CD4-positive, alpha-beta T cell treated with Interleukin-6 for 4 hours (primary cell): ENCODE measurements at places on chromosomes 16 and 17.

- no peak for DNase-seq
These were observed 586 bp downstream of the MEAK7 start for GRCh38 chr16:84503751-84504395.

- peak; percentile 64 for DNase-seq
These were observed 320 bp downstream of the SPAG9 start for GRCh38 chr17:51120357-51120738.

- DNase-seq = no peak
These were observed 1.2 kb downstream of the FOXF1 start for GRCh38 chr16:86511317-86512161.

GRCh38 chr16:9650284-9650683, 531.9 kb downstream of the GRIN2A start:
- DNase-seq = no peak

- DNase-seq = no peak
These were observed 118.4 kb downstream of the ZNF778 start for GRCh38 chr16:89335803-89336485.

- DNase-seq = no peak
These were observed 529.0 kb upstream of the CDH5 start for GRCh38 chr16:65837464-65837863.

GRCh38 chr17:36459601-36460000, 26.9 kb upstream of the ZNHIT3 start:
- DNase-seq = no peak

- no peak for DNase-seq
These were observed 1.3 kb downstream of the RAD51C start for GRCh38 chr17:58693751-58694150.

GRCh38 chr16:1610899-1611632, 806 bp downstream of the IFT140 start:
- DNase-seq = peak; percentile 7

GRCh38 chr17:63041722-63042121, 75.7 kb downstream of the TANC2 start:
- no peak for DNase-seq

GRCh38 chr16:26051063-26051462, 359.3 kb downstream of the HS3ST4 start:
- DNase-seq = no peak

- no peak for DNase-seq
These were observed 11.9 kb downstream of the SERPINF1 start for GRCh38 chr17:1773696-1774181.

DNA sequence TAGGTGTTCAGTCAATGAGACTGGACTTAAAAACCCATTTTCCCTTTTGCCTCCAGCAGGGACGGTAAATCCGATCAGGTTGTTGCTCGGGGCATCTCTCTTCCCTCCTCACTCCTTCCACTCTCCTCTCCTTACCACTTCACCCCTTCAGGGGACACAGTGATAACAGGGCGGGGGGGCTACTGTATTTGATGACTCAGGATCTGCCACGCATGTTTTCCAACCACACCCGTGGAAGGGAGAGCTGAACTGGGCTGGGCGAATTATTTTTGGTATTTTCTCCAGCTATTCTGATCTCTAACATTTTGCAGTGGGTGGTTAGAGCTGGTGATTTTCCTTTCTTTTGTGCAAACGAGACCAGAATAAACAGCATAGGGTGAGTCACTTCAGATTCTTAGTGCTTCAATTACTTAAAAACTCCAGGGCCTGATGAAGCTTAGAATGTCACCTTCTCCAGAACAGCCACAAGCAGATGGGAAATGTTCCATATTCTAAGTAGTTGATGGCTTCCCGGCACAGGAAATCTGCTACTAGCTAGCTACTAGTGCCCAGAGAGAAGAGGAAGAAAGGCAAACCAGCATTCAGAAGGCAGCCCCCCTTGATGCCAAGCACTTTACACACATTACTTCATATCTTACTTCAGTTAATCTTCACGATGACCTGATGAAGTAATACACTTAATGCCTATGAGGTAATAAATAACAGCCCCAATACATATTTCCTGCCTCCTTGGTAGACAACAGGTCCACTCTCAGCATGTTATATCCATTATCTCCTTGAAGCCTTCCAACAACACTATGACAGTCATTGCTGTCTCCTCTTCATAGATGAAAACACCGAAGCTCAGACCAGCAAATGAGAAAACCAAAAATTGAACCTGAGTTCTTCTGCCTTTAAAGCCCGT, 74.1 kb downstream of the ASIC2 start:
- DNase-seq = no peak

- no peak for DNase-seq
These were observed 8.1 kb downstream of the ANKRD11 start for GRCh38 chr16:89482150-89482816.

- no peak for DNase-seq
These were observed 82.4 kb downstream of the PLCG2 start for GRCh38 chr16:81861503-81861902.

DNA sequence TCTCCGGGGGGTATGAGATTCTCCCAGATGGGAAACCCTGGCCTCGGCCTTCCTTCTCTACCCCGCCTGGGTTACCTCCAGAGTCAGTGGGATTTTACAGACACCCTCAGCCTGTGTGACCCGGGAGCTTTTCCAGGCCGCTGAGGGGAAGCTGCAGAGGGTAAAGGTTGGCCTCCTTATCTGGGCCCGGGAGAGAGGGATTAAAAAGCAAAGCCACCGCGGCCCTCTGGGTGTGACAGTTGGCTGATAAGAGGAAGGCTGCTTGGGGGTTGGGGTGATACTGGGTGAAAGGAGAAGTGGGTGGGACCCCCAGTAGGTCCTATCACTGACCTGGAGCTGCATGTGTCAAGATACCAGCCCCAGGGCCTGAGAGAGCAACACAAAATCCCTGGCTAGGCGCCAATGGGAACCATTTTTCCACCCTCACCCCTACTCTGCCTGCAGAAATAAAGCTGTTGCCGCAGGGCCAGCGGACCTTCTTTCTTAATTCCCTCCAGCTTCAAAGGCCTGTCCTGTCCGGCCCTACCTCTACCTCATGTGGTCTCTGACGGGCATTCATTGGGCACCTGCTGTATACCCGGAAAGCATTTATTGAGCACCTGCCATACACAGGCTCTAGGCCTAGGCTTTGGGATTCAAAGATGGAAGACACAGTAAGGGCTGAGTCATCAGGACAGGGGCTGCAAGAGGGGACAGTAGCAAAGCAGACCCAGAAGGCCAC, 77.6 kb upstream of the GSE1 start:
- no peak for DNase-seq

- DNase-seq = no peak
These were observed 99.7 kb upstream of the RBL2 start for GRCh38 chr16:53334581-53334980.

DNA sequence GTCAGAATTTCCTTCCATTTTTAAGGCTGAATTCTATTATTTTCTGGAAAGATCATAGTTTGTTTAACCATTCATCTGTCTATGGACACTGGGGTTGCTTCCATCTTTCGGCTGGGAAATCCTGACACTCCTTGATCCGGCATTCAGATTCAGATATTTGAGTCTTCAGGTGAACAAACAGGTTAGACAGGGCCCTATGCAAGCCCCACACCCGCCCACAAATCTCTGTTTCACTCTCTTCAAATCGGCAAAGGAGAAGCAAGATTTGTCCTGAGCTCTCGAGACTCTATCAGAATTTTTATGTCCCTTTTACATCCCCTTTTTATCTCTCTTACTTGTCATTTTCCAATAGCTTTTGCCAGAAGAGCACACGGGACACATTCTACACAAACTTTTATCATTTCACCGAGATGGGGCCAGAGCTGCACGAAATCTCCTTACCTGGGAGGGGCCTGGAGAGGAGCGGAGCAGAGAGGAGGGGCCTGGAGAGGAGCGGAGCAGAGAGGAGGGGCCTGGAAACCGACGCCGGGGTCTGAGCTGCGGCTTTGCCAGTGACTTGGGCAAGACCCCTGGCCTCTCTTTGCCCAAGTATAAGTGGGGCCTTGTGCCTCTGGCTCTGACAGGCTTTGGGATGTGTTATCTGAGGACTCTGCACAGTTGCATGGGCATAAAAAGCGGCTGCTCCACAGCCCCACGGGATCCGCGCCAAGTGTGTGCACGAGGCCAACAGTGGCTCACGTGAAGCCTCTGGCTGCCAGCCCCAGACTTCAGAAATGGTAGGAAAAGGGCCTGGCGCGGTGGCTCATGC, 54.3 kb upstream of the RBFOX3 start:
- DNase-seq = no peak

GRCh38 chr16:87138738-87139267, 178.4 kb downstream of the C16orf95 start:
- no peak for DNase-seq

- DNase-seq = no peak
These were observed 42.1 kb upstream of the TOB1 start for GRCh38 chr17:50908140-50908859.

DNA sequence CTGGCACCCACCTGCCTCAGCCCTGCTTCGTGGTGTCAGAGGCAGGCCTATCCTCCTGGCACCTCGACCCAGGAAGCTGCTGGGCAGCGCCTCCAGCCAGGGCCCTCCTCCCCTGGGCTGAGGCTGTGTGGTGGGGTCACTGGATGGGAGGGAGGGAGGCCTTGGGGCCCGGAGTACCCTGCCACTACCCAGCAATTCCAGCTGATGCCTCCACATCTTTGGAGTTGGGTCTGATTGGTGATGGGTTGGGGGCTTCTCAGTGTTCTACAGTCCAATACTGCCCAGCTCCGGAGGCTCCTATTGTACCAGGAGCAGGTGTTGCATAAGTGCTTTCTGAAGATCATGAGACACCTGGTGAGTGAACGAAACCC, 48.0 kb downstream of the USP22 start:
- DNase-seq = no peak

DNA sequence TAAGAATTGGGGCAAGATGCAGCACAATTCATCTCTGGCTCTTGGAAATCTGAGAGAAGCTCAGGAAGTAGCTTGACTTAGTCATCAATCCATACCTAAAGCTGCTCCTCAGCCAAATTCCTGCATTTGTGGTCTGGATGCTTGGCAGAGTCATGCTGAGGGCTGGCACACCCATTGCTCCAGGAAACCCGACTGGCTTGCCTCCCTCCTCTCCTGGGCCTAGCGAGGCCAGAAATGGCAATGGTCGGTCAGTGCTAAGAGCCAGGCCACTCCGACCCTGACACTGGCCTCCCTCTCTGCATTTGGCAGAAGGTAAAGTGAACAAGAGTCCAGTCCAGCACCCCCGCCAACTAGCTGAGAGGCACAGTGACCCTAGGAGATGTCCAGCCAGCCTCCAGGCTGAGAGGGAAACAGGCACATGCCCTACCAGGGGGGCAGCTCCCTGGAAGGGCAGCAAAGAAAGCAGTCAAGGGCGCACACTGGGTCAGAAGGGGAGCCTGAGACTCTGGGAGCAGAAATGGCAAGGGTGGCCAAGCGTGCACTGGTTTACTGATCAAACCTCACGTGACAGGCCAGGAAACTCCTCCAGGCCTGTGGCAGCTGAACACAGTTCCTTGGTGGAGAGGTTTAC, 10.0 kb downstream of the POLDIP2 start:
- DNase-seq = no peak

DNA sequence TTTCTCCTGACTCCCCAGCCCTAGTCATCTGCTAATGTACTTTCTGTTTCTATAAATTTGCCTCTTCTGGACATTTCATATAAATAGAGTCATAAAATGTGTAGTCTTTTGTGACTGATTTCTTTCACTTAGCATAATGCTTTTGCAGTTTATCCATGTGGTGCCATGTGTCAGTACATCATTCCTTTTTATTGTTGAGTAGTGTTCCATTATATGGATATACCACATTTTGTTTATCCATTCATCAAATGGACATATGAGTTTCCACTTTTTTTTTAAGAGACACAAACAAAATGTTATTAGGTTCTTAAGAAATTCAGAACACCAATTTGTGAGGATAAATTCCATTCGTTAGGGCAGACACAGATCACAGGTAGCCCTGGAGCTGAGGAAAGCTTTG, 11.0 kb downstream of the DBF4B start:
- DNase-seq = no peak

DNA sequence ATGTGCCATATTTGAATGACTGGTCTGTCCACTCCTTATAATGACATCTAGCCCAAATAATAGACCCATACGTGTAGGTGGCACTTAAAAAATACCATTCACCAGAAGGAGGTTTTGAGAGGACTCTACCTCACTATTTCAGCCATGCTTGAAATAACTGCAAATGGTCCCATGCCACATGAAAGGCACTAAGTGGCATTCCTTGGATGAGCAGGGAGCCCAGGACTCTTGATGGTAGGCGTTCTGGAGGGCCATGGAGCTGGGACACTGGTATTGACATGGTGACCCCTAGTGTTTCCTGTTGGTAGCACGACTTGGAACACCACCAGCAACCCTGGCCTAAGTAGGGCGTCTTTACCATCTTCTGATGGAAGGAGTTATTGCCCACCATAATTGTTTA, 148.7 kb upstream of the ZFHX3 start:
- peak; percentile 33 for DNase-seq

- DNase-seq = peak; percentile 89
These were observed 63.5 kb upstream of the PVALEF start for GRCh38 chr17:81101614-81102306.

- no peak for DNase-seq
These were observed 1.8 kb downstream of the JPT1 start for GRCh38 chr17:75152523-75152921.

DNA sequence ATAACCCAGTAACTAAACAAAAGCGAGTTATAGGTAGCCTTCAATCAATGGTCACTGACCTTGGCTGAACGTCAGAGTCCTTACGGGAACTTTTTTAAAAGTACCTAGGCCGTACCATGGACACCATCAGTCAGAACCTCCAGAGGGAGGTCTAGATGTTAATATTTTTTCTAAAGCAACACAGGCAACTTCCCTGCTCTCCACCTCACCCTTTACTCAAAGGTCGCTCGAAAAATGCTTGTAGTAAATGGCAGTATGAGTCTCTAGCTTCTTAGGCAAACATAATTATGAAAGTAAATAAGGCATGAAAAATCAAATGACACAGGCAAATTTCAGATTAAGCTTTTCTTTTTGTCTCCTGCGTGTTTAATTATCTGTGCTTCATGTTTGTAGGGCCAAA, 82.1 kb downstream of the SLC39A11 start:
- DNase-seq = no peak

- no peak for DNase-seq
These were observed 3.9 kb downstream of the NFATC3 start for GRCh38 chr16:68089067-68089466.

DNA sequence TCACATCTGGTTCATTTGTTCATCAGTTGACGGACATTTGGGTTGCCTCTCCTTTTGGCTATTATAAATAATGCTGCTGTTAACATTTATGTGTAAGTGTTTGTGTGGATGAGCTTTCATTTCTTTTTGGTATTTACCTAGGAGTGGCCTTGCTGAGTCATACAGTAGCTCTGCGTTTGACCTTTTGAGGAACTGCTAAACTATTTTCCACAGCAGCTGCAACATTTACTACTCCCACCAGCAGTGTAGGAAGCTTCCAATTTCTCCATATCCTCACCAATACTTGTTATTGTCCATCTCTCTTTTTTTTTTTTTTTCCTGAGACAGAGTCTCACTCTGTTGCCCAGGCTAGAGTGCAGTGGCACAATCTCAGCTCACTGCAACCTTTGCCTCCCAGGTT, 20.7 kb upstream of the PLCG2 start:
- no peak for DNase-seq

DNA sequence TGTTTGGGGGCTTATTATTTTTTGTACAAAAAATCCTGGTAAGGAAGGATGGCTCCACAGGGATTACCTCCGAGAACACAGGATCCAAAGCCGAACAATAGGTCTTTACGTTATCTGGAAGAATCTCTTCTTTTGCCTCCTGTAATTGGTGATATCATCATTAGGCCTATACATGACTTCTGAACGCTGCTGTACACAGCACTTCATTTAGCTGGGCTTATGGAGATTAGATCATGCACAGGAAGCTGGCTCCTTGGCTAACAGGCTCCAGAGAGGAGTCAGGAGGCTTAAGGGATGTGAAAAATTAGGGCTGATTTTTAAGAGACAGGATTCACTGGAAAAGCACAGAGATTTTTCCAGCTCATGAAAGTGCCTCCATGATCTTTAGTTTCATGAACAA, 54.7 kb downstream of the TANGO6 start:
- DNase-seq = no peak
